Spinal cord (tissue), 10 donors: ENCODE measurements at places on chromosomes 2 and 18. TPM values are rescaled to one million over a fixed set of nuclear protein-coding genes. Genes with fewer than 3 reads are reported as not detected.

DNA sequence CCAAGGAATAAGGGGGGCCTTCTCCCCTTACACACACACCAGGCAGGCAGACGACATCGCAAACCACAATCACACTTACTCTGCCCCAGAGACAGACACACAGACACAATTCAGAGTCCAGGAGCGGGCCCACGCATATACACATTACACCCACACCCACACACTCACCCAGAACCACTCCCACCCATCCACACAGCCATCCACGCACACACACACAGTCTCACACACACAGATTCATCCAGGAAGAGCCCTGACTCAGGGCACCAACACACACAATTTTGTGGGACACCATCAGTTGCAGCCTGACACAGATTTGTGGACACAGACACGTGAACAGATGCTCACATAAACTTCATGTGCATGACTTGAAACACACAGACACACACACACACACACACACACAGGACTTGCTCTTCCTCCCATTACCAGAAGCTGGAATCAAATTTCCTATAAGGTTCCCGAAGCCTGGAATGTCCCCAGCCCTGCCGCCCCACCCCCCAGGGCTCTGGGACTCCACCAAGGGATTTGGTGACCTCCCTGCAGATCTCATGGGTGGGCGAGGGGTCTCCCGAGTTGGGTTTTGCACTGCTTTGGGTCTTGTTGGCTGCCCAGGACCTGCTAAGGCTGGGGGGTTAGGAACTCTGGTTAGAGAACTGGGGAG is 23.5 kb downstream of the TNS1 start:
- DNase-seq, result no peak
- H3K4me1 ChIP-seq, result peaks cover 51% of the 10 kb centered on the region
- H3K4me3 ChIP-seq, result peak overlapping the region; percentile 51
- H3K27ac ChIP-seq, result no peak overlapping the region
- H3K36me3 ChIP-seq, result peaks cover 5% of the 10 kb centered on the region

- H3K27me3 ChIP-seq, result no peaks in the 10 kb centered on the region
- no peak for DNase-seq
- H3K4me3 ChIP-seq, result no peak overlapping the region
- H3K27ac ChIP-seq, result peak overlapping the region; percentile 35
Measured at GRCh38 chr2:170512266-170512665, 202.9 kb upstream of the SP5 start.

DNA sequence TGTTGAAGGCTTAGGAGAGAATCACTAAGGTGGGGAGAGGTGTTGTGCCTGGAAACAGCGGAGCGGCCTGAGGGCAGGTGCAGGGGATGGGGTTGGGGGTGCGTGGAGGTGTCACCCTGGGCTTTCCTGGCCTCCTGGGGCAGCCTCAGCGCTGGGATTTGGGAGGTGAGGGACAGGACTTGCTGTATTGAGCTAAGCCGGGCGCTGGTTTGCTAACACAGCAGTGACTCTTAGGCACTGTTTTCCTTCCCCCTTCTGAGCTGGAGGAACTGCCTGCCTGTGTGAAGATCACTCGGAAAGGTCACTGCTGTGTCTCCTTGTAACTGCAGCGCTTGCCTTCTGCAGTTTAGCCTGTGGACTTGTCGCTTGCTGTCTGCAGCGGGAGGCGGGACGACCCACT is 21.2 kb downstream of the PRELID3A start:
- no peak overlapping the region for H3K27ac ChIP-seq
- no peak for DNase-seq
- H3K4me3 ChIP-seq, result no peak overlapping the region
- no peaks in the 10 kb centered on the region for H3K27me3 ChIP-seq

DNA sequence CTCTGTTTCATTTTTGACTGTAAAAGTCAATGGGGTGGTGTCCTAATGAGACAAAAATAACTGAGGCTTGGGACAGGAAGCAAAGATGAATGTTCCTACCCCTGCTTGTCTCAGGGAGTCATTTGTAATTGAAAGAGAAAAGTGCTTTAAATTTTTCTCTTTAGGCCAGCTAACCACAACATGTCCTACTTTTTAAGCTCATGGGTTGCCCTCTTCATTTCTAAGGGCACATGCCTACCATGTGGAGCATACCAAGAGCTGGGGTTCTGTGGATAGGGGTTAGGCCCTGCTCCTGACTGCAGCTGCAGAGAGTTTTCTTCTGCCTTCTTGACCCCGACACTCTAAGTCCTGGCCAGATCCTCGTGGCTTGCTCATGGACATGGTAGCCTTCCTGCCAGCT is 96.8 kb upstream of the ARL4C start:
- H3K27ac ChIP-seq, result no peak overlapping the region
- no peak overlapping the region for H3K4me3 ChIP-seq
- no peaks in the 10 kb centered on the region for H3K27me3 ChIP-seq
- H3K4me1 ChIP-seq, result no peaks in the 10 kb centered on the region

DNA sequence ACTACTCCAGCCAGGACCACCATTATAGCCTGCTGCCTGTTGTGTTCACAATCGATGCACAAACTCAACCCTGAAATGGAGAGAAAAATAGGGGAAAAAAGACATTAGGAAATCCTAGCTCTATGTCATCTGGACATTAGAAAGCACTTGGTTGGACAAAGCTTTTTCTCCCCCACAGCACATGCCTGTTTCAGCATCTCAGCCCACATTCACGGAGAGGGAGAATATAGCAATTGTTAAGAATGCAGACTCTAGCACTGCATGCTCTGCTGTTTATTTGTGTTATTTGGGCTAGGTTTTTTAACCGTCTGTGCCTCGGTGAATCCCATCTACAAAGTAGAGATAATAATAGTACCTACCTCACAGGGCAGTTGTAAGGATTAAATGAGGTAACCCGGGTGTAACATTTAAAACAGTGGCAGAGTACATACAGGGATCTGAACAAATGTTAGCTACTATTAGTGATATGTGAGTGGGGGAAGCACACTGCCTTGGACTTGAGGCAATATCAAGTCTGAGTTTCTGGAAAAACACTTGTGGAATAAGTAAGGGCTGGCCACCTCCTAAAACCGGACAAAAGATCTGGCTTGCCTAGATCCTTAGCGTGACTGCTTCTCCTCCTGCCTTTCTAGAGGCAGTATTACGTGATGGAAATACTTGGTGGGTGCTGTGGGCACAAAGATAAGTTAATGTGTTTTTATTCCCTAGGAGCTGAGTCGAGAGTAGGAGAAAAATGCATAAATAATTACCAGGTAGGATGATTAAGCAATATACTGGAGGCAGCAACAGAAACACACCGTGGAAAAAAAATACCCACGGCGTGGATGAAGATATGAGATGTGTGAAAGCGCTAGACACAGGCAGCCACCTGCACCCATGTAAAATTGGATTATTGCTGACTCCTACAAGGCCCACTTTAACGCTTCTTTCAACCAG is 1.0 kb upstream of the PPP1CB start:
- no peak for DNase-seq
- H3K4me1 ChIP-seq, result peaks cover 12% of the 10 kb centered on the region
- peak overlapping the region; percentile 83 for H3K4me3 ChIP-seq
- no peaks in the 10 kb centered on the region for H3K27me3 ChIP-seq
- no peaks in the 10 kb centered on the region for H3K36me3 ChIP-seq

PSMA8 gene
- not detected for total RNA-seq
